ENCODE measurements at places on chromosomes 7 and 10. TPM values are rescaled to one million over a fixed set of nuclear protein-coding genes. Genes with fewer than 3 reads are reported as not detected.

DNA sequence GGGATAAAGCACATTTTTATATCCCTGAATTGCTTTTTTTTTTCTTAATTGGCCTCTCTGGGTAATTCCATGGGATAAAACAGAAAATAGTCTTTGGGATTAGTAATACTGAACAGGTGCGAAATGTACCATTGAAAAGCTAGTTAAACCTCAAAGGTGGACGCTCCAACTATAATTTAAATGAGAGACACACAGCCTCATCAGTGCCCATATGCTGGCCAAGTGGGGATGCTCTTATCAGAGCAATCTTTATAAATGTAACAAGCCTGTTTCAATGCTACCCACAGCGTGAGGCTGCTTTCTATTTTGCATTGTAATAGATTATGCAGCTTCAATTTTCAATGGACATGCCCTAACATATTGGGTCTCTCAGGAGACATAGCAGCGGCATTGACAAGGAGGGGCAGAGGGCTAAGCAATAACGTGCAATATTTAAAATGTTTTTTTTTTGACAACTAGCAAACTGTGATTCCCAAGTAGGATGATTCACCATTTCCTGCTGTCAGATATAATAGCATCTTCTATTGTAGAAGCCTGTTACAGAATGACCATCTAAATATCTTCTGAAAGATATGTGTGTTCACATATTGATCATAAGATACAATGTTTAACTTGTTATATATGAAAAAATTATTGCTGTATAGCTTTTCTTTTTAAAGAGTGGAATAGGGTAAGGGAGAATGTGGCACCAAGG is 91.3 kb upstream of the BET1 start:
- no peaks in the 10 kb centered on the region for H3K36me3 ChIP-seq
- no peaks in the 10 kb centered on the region for H3K27me3 ChIP-seq
- no peak overlapping the region for H3K4me3 ChIP-seq
- no peak for DNase-seq
- no peaks in the 10 kb centered on the region for H3K4me1 ChIP-seq
- H3K27ac ChIP-seq = no peak overlapping the region

DNA sequence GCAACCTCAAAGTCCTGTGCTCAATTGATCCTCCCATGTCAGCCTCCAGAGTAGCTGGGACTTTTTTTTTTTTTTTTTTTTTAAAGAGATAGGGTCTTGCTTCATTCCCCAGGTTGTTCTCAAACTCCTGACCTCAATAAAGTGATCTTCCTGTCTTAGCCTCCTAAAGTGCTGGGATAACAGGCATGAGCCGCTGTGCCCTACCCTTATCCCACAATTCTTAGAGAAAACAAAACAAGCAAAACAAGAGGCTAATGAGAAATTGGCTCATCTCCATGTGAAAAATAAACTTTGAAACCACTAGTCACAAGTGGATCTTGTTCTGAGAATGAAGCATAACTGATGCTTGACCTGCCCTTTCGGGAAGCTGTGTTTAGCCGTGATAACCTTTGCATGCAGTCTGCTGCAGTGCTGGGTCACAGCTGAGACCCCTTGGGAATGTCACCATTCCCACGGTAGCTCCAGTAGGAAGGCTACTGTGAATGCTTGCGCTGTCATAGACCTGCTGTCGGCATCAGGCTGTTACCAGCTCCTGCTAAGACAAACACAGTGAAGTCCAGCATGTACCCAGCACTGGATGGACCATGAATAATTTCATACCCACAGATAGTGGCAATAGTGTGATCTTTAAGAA is 290.7 kb upstream of the KIAA1217 start:
- no peaks in the 10 kb centered on the region for H3K36me3 ChIP-seq
- H3K4me3 ChIP-seq = no peak overlapping the region
- H3K27ac ChIP-seq = no peak overlapping the region
- H3K27me3 ChIP-seq = no peaks in the 10 kb centered on the region
- no peaks in the 10 kb centered on the region for H3K4me1 ChIP-seq

CRHR2 gene
- not detected for total RNA-seq

PTPRZ1 gene
- not detected for total RNA-seq
